Naive thymus-derived CD8-positive, alpha-beta T cell (primary cell): ENCODE measurements at places on chromosomes 2 and 18.

DNA sequence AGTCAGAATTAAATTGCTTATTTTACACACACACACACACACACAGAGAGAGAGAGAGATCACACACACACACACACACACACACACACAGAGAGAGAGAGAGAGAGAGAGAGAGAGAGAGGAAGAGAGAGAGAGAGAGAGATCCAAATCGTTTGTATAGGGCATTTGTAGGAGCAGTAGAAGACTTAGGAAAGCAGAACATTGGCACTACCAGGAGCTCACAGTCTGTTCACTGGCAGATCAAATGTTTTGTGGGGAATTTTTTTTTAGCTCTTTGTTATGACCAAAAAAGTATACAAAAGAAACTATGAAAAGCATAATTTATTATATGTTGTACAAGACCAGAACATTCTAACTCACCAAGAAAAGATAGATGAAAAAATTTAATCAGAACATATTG, 81.8 kb downstream of the MBD5 start:
- no peak for DNase-seq

GRCh38 chr2:151087377-151087776, 174.3 kb downstream of the RBM43 start:
- DNase-seq = no peak

DNA sequence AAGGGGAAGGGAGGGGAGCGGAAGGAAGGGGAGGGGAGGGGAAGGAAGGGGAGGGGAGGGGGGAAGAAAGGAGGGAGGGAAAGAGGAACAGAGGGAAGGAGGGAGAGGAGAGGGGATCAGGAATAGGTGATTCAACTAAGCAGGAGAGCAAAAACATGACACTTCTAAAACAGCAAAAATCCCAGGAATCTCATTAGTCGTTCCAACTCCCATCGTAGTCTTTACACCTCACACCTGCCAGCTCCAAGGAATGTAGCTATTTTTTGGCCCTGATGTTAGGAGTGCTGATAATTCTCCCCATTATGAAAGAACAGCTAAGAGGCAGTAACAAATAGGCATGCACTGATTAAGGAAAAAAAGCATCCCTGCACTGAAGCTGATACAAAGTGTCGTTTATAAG, 709.9 kb upstream of the PKDCC start:
- DNase-seq = no peak

DNA sequence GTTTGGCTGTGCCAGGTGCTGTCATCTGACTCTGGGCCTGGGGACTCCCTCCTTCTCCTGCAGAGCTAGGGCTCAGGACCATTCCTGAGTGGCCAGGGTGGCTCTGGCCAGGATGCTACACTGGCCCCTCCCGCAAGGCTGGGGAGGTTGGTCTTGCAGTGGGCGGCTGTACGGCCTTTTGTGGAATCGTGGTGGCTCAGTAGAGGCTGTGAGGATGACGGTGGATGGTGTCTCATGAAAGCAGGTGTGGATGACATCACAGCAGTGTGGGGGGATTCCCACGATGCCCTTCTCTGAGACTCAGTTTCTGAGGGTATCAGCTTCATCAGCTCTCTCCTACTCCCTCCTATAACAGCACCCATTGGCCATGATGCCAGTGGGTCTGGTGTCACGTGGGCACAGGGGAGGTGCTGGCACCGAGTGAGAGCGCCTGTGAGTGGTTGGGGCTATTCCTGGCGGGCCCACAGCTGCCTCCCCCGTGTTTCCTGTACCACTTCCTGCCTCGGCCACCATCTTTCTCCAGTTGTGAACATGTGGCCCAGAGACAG, 144.2 kb upstream of the HDAC4 start:
- DNase-seq = peak; percentile 28

- no peak for DNase-seq
Observed at GRCh38 chr2:104866883-104867812, 13.2 kb downstream of the POU3F3 start.

DNA sequence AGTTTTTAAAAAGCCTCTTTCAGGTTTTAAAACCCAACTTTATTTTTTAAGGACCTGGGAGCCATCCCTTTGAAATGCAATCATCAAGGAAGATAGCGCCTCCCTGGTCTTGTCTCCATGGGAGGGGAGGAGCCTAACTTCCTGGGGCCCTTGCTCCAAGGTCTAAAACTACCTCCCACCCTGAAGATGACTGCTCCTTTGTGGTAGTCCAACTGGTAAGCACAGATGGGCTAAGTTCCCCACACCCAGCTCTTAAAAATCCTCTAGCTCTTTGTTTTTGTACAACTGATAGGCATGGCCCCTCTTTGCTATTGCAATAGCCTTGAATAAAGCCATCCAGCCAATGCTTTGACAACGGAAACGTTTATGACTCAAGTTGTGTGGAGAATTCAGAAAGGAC, 716.8 kb downstream of the CBLN2 start:
- no peak for DNase-seq

DNA sequence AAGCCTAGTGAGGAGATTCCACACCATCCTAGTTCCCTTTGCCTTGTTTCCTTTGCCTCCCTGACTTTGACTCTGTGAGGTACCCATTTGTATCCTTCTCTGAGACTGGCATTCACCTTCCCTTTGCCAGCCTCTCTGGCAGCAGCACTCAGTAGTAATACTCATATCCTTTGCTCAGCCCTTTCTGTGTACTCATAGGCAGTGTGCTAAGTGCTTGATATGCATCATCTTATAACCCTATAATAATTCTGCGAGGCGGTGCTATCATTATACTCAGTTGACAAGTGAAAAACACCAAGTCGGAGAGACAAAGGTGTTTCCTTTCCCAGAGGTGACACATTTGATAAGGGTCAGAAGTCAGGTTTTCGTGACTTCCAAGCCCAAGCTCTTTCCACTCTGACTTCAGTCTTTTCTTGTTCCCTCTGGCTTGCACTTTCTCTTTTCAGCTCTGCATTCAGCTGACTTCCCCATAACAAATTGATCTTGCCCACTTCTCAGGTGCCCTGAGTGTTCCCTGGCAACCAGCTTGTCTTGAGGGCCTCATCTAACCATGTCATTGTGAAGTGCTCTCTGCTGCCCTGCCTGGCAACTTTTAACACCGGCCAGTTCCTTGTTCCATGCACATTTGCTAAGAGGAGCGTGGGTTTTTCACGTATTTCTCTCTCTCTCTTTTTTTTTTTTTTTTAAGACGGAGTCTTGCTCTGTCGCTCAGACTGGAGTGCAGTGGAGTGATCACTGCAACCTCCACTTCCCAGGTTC, 94.5 kb upstream of the UPP2 start:
- no peak for DNase-seq

GRCh38 chr18:54444319-54444914, 86.7 kb downstream of the C18orf54 start:
- DNase-seq = no peak

DNA sequence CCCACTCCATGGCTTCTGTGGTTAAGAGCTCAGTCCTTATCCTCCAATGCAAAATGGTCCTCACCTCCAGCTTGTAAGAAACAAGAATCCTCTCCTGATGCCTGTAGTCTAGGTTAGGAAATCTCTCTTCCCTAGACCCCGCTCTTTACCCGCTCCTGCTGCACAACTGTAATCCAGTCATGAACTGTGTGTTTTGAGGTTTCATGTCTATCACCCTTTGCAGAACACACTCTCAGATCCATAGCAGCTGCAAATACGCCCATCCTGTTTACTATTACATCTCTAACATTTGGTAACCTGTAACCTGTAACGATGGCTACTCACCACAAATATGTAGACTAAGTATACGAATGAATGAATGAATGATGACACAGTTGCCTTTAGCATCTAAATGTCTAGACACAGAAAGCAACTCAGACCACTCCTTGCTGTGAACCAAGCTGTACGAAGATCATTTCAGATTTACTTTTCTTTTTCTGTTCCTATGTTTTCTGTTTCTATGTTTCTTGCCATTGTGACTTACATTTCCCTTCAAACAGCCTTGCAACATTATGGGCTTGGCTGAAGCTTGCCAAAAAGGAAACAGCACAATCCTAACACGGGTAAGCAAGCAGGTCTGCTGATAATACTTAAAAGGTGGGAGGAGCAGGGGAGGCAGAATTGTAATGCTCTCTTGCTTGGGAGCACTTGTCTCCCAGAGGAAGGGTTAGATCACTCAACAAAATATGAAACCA, 53.7 kb downstream of the EPHA4 start:
- no peak for DNase-seq

DNA sequence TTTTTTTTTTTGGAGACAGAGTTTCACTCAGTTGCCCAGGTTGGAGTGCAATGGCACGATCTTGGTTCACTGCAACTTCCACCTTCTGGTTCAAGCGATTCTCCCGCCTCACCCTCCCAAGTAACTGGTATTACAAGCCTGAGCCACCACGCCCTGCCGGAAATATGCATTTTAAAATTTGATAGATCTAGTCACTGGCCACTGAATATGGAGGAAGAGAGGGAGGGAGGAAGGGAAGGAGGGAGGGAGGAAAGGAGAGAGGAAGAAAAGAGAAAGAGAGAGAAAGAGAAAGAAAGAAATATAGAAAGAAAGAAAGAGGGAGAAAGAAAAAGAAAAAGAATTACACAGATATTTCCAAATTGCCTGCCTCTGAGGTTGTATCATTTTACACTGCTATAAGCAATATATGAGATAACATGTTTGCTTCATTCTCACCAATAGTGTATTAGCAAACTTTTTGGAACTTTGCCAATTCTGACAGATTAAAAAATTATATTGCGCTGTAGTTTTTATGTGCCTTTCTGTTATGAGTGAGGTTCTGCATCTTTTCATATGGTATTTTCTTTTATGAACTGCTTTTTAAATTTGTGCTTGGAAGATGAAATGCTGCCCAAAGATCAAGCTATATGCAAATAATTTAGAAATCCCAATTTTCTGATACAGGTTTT, 161.2 kb upstream of the MAP3K20 start:
- DNase-seq = no peak

DNA sequence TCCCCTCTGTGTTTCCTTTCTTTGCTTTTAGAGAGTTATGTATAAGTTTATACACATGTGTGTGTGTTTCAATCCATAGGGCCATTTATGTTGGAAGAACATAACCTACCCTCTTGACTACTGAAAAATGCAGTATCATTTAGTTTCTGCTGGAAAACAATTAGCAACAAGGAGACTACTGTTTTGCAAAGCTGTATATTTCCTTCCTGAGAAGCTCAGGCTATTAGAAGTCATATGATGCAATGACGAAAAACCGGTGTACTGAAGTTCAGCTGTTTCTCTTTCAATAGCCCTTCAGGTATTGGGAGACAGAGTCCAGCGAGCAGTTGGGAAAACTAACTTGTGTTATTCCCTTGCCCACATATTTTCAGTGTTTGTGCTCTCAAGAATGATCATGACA, 447.7 kb upstream of the GYPC start:
- no peak for DNase-seq

DNA sequence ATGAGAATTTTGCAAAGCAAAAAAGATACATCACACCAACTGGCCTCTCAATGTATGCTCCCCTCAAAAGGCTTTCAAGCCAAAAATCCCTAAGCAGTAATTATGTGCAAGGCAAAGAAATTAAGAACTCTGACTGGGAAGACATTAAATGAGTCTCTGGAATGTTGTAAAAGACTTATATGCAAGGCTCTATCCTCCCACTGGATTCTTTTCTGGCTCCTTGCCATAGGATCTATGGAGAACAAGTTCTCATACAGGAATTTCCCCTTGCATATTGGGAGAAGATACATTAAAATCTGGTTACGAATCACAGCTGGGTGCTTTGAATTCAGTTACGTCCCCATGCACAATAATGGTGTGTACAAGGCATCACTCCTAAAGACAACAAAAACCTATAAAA, 73.4 kb upstream of the ATL2 start:
- DNase-seq = no peak

GRCh38 chr18:35158728-35159450, 81.9 kb upstream of the ZNF397 start:
- no peak for DNase-seq

DNA sequence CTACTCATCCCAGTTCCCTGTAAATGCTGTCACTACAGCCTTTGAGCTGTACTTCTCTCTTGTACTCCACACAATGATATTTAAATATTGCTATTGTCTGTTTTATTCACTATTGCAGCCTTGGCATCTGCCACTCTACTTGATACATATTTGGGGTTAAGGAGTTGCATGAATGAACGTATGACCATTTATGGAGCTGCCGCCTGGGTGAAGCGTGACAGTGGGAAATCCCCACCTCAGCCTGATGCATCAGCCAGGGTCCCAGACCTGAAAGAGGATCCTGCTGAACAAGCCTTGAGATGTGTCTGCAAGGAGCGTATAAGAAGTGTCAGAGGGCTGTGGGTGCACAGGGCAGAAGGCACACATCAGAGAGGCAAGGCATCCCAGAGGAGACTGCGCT, 39.1 kb downstream of the MRPL35 start:
- DNase-seq = peak; percentile 8

GRCh38 chr2:145845923-145846322, 1326.0 kb upstream of the ZEB2 start:
- no peak for DNase-seq

DNA sequence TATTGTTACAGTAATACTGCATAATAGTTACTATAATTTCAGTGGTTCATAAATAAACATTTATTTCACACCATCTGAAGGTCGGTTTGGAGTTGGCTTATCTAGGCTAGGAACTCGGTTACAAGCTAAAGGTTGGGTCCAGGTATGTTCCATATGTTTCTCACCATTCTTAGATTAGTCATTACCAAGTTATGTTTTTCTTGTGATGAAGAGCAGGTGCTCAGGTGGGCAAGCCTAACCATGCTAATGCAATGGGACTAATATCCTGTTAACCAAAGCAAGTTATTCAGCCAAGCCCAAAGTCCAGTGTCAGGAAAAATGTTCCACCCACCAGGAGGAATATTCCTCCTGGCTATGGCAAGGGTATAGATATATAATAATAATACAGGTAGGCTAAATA, 93.2 kb downstream of the CPO start:
- no peak for DNase-seq

DNA sequence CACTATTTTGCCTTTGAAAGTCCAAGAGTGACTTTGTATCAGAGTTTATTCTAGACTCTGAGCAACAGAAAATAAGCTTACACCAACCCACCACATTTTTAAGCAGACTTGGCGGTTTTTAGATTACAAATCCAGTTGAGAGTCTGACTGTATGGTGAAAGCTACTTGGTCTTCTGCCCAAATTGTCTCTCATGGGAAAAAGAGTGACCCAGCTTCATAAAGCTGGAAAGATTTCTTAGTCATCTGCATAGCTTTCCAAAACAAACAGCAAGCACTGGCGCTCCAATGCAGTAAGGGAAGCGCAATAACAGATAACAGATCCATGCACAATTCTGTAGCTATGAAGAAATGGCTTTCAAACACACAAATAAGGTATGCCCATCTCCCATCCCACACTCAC, 7.1 kb downstream of the DSG1 start:
- DNase-seq = no peak

GRCh38 chr2:38960609-38961320, 71.1 kb downstream of the ARHGEF33 start:
- no peak for DNase-seq
